ENCODE measurements at places on chromosomes 3 and 15. TPM values are rescaled to one million over a fixed set of nuclear protein-coding genes. Genes with fewer than 3 reads are reported as not detected.
A peak's percentile ranks its signal among the peaks of the same experiment; 100 is the strongest.

THBS1 gene
- 8,941 TPM for total RNA-seq

- no peak overlapping the region for H3K27ac ChIP-seq
- H3K4me1 ChIP-seq = no peaks in the 10 kb centered on the region
- no peak overlapping the region for H3K4me3 ChIP-seq
- no peaks in the 10 kb centered on the region for H3K27me3 ChIP-seq
- H3K36me3 ChIP-seq = no peaks in the 10 kb centered on the region
Measured at GRCh38 chr3:140574375-140574774, 103.5 kb upstream of the TRIM42 start.

SNTN gene
- not detected for total RNA-seq

LXN gene
- 114 TPM for total RNA-seq

ILDR1 gene
- not detected for total RNA-seq

- H3K36me3 ChIP-seq = no peaks in the 10 kb centered on the region
- H3K4me1 ChIP-seq = peaks cover 11% of the 10 kb centered on the region
- no peak overlapping the region for H3K4me3 ChIP-seq
- H3K27me3 ChIP-seq = no peaks in the 10 kb centered on the region
- DNase-seq = no peak
Measured at GRCh38 chr15:64906402-64906801, 5.3 kb upstream of the ANKDD1A start.

MUC13 gene
- total RNA-seq = not detected

GRCh38 chr15:91186904-91187656, 87.0 kb downstream of the SV2B start:
- no peaks in the 10 kb centered on the region for H3K4me1 ChIP-seq
- no peaks in the 10 kb centered on the region for H3K27me3 ChIP-seq
- no peaks in the 10 kb centered on the region for H3K36me3 ChIP-seq
- H3K4me3 ChIP-seq = no peak overlapping the region
- no peak overlapping the region for H3K27ac ChIP-seq

ANKRD34C gene
- not detected for total RNA-seq

DNA sequence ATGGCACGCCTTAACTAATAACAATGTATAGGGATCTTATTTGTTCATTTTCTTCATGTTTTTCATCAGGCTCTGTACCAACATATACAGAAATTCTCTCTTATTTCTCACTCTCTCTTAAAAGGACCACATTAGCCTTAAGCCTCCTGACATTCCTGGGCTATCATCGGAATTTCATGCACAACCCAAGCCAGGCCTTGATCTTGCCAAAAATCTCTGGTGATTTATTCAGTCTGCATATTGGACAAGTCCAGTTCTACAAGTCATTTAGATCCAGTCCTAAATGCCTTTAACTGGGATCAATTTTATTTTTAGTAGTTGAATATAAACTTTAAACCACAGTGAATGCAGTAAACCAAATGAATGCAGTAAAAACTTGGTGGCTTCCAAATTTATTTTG, 385.4 kb downstream of the MECOM start:
- no peak overlapping the region for H3K27ac ChIP-seq
- H3K36me3 ChIP-seq = no peaks in the 10 kb centered on the region
- no peaks in the 10 kb centered on the region for H3K4me1 ChIP-seq
- no peaks in the 10 kb centered on the region for H3K27me3 ChIP-seq
- H3K4me3 ChIP-seq = no peak overlapping the region
- no peak for DNase-seq

SMCO1 gene
- not detected for total RNA-seq

DNA sequence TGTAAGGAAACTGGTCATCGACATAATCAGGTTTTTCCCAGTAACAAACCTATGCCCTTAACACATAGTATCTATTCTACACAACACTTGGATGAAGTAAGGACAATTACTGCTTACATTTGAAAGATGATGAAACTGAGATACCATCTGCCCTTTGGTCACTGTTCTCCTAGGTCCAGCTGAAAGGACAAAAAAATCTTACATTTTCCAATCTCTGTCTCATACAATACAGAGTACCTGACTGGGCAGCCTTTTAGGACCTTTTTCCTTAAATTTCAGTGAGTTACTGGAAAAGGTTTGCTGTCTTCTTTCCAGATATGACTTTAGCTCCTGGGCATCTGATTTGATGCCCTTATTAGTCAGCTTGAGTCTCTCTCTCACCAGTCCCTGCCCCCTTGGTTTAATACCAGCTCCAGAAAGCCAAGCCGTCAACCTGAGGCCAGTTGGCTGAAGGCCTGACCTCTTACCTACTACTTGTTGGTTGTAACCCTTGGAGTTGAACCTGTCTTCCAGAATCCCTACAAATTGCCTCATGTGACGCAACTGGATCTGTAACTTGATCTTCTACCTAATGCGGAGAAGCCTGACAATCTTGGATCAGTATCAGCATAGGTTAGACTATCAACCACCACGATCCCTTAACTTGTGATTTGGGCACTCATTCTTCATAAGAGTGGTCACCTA, 355.3 kb upstream of the ZNF385D start:
- no peak for DNase-seq
- no peak overlapping the region for H3K27ac ChIP-seq
- no peaks in the 10 kb centered on the region for H3K36me3 ChIP-seq

NFKBIZ gene
- total RNA-seq = 51.9 TPM

DNA sequence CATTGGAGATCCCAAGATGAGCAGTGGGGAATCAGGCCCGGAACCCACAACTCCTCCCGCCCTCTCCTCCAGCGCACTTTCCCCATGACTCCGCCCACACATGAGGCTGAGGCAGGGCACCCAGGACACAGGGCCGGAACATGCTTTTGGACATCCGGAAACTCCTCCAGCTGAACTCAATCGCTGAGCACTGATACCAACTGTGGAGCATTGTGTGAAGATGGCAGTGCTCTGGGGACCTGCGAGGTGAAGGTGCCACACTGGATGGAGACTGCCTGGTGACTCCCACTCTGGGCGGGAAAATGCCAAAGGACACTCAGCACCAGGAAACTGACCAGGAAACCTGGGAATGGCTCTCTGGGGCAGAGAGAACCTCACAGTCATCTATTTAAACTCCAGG, 189.1 kb downstream of the FAM43A start:
- no peaks in the 10 kb centered on the region for H3K36me3 ChIP-seq
- H3K27me3 ChIP-seq = peaks cover 8% of the 10 kb centered on the region
- H3K27ac ChIP-seq = no peak overlapping the region
- H3K4me3 ChIP-seq = no peak overlapping the region

ADGRG7 gene
- total RNA-seq = not detected

GRCh38 chr15:66965201-66965900, 100.1 kb upstream of the SMAD3 start:
- H3K27me3 ChIP-seq = no peaks in the 10 kb centered on the region
- DNase-seq = no peak
- H3K4me1 ChIP-seq = no peaks in the 10 kb centered on the region
- H3K36me3 ChIP-seq = no peaks in the 10 kb centered on the region
- H3K27ac ChIP-seq = no peak overlapping the region
- no peak overlapping the region for H3K4me3 ChIP-seq

DNA sequence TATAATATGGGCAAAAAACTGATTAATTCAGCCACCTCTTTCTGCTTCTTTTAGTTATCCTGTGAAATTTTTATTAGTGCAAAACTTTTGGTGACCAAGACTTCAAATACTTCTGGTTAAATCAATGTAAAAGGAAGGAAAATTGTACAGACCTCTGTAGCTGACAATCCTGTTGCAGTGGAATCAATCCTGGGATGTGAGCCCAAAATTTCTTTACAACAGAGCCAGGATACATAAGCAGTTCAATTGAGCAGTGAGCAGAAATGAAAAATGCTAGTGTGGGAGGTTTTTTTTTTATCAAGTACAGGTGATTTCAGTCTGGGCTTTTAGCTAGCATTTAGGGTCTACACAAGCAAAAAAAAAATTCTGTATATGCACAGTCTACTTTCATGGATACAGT, 398.0 kb downstream of the OTOL1 start:
- H3K4me1 ChIP-seq = peaks cover 9% of the 10 kb centered on the region
- H3K27me3 ChIP-seq = no peaks in the 10 kb centered on the region
- H3K4me3 ChIP-seq = no peak overlapping the region
- no peak overlapping the region for H3K27ac ChIP-seq

DNA sequence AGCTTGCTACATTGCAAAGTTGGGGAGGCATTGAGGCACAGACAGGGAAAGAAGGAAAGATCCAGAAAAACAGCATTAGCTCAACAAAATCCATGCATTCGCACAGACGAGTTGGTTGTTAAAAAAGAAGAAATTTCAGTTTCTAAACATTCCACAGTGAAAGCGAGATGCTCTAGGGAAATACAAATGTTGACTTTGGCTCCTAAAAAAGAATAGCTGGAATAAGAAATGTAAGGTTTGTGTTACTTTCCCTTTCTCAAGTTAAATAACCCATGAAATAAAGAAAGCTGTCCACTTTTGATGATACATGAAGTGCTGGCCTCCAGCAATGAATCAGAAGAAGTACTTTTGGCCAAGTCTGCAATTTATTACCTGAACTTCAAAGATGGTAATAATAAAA, 465.1 kb downstream of the ERC2 start:
- H3K27ac ChIP-seq = no peak overlapping the region
- no peaks in the 10 kb centered on the region for H3K27me3 ChIP-seq
- no peak for DNase-seq
- no peaks in the 10 kb centered on the region for H3K36me3 ChIP-seq

DNA sequence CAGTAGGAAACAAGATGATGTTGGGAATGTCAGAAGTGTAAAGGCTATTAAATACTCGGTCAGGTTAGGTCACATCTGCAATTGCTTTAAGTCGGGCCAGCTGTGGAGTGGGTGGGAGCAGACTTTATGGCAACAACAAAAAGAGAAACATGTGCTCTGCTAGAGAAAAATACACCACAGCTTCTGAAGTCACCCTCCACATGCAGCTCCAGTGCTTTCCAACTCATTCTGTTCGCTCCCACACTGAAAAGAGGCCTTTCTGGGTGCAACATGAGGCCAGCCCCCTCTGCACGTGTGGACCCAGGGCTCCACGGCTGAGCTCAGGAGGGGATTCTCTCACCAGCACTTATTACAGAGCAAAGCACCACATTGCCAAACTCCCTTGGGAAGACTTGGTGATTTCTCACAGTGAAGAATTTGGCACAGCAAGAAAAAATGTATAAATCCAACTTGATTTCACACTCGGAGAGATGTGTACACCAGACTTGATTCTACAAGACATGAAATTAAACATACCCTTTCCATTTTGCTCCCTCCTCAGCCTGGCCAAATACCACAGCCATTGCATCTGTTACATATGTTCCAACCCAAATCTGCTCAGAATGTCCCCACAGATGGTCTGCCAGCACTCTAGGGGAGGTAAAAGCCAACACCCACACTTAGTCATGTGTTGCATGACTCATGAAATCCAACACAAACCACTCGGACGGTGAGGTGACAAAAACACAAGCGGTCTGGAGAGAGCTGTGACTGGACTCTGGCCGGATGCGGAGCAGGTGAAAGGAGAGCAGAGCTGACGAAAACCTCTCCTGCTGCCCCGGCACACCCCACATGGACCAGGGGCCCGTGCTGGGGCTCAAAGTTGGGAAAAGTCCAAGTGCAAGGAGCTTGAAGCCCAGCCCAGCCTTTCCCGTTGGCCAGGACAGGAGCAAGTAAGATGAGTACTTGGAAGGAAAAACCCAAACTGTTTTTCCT, 74.6 kb downstream of the ITGB5 start:
- H3K36me3 ChIP-seq = peaks cover 32% of the 10 kb centered on the region
- peak overlapping the region; percentile 80 for H3K27ac ChIP-seq
- H3K27me3 ChIP-seq = no peaks in the 10 kb centered on the region
- H3K4me3 ChIP-seq = peak overlapping the region; percentile 33
- peak; percentile 93 for DNase-seq

DNA sequence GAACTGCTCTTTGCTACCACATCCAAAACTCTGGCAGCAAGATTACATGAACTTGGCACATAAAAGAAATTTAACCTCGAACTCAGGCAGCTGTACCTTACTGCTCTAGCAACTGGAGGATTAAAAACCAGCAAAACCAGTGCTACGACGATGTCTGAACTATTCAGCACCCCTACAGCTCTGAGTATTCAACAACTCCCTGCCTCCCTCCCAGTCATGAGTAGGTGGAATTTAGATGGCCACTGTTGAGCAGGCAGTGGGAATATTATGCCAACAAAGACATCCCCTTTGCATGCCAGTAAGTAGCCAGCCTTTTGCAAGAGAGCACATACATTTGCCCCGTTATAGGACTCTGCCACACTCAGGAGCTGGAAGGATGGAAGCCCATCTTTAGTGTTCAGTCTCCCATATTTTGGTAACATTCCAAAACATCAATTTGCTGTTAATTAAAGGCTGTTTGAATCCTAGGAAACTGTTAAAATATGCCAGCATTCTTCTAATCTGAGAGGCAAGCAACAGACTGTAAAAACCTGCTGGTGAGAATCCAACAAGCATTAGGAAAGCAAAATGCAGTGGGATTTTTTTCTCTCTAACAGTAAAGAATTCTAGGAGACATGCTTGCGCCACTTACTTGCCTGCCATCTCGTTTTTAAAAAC, 85.4 kb downstream of the ZNF385D start:
- no peaks in the 10 kb centered on the region for H3K27me3 ChIP-seq
- H3K4me3 ChIP-seq = no peak overlapping the region
- DNase-seq = peak; percentile 22

RGMA gene
- 2.5 TPM for total RNA-seq

SLC27A2 gene
- not detected for total RNA-seq

FETUB gene
- total RNA-seq = not detected

DNA sequence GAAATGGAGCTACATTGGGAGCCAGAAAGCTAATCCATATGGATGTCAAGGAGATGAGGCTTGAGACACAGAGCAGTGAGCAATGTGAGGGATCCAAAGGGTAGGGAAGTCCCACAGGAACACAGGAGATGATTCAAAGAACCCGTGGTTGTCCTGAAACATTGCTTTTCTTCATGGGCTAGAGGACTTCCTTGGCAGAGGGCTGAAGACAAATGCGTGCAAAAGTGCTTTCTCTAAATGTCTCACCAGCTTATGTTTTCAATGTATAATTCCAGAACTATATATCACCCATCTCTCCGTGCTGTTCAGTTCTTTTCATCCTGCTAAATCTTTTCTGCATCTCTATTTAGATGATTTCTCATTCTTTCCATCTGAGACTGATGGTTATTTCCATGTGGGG, 46.0 kb upstream of the GOLGA8A start:
- H3K4me3 ChIP-seq = no peak overlapping the region
- H3K27me3 ChIP-seq = peaks cover 6% of the 10 kb centered on the region
- H3K27ac ChIP-seq = no peak overlapping the region
- no peaks in the 10 kb centered on the region for H3K36me3 ChIP-seq
- no peak for DNase-seq

- no peaks in the 10 kb centered on the region for H3K4me1 ChIP-seq
- no peak for DNase-seq
- no peak overlapping the region for H3K4me3 ChIP-seq
Measured at GRCh38 chr3:188937389-188937788, 234.4 kb upstream of the TPRG1 start.

STAC gene
- total RNA-seq = 6.5 TPM

TNFAIP8L3 gene
- total RNA-seq = 11.2 TPM

STAG1 gene
- total RNA-seq = 58.6 TPM
